ENCODE measurements at places on chromosomes 3 and 15.
A peak's percentile ranks its signal among the peaks of the same experiment; 100 is the strongest.

- peak; percentile 75 for DNase-seq
These were observed 1.4 kb downstream of the MBNL1 start for GRCh38 chr3:152269831-152270734.

- peak; percentile 77 for DNase-seq
These were observed 500 bp upstream of the RAB6B start for GRCh38 chr3:133896002-133896761.

DNA sequence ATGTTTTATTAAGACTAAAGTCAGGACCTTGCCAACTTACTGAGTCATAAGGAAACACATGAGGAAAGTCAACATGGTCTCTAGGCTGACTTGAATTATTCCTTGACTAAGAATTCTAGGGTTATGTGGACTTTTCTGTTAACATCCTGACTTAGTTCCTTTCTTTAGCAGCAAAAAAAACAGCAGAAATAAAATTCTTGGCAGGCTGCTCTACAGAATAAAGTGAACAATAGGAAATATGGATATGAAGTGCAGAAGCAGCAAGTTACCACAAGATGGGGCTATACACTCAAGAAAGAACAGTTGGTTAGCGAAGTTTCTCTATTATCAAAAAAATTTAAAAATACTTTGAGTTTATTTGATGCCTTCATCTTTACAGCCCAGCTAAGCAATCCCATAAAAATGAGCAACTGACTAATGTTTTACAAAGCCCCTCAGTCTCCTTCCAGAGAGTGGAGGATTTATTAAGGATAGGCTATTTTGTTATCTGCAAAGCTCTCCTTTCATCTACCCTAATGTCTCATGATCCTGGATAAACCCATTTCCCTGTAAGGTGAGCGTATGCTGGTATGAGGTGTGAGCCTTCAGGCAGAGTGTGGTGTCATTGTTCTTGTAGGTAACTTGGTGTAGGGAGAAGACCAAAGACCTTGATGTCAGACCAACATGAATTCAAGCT lies 23.1 kb upstream of the MCCC1 start:
- DNase-seq = peak; percentile 28

DNA sequence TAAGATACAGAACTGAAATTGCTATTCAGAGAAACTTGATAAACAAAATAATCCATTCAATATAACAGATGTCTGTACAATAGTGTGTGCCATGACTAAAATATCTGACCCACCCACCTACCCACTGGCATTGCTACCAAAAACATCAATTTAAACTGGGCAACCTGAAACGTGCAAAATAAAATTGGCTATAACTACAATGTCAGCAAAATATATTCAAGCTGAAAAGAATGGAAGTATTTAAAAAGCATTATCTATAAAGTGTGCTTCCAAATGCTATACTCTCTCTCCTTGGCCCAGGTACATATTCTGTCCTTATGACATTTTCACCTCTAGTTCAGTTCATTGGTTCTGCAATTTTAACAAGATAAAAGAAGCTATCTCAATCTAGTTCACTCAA lies 379.6 kb upstream of the ATP11B start:
- DNase-seq = no peak

- DNase-seq = peak; percentile 2
These were observed 1.8 kb downstream of the CADM2 start for GRCh38 chr3:84960581-84960980.

DNA sequence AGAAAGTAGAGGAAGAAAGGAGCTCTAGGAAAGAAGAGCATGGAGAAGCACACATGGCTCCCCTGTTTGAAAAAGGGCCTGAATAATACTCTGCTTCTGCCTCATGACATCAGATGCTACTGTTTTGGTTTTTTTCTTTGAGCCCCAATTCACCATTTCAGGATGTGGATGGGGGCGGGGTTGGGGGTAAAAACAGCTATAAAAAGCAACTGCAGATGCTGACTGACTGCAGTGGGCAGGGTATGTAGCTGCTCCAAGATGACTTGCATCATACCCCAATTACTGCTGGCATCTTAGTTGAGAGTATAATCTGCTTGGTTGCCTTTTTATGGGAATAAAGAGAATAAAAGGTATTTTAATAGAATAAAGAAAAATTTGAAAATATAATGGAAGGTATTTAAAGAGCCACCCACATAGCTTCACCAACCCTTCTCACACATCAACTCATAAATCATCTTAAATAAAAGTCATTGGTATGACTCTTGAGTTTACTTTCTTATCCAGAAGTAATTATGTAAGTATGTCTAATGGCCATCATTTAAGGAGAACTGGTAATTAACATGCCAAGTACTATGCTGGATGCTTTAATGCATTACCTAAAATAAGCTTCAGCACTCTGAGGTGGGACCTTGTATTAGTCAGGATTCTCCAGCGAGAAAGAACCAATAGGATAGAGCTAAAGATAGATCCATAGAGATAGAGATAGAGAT lies 36.4 kb upstream of the TMEM45A start:
- no peak for DNase-seq

GRCh38 chr3:104438706-104439105 lies 928.0 kb upstream of the ALCAM start:
- DNase-seq = no peak
